Fibroblast of skin of abdomen (primary cell): ENCODE measurements at places on chromosomes 12 and 14.

GRCh38 chr12:84727961-84728360 is 184.6 kb downstream of the SLC6A15 start:
- peak; percentile 49 for DNase-seq

GRCh38 chr14:60933920-60934655 is 46.8 kb downstream of the TRMT5 start:
- no peak for DNase-seq

- no peak for DNase-seq
These were observed 20.3 kb upstream of the PPP4R4 start for GRCh38 chr14:94153750-94154342.

DNA sequence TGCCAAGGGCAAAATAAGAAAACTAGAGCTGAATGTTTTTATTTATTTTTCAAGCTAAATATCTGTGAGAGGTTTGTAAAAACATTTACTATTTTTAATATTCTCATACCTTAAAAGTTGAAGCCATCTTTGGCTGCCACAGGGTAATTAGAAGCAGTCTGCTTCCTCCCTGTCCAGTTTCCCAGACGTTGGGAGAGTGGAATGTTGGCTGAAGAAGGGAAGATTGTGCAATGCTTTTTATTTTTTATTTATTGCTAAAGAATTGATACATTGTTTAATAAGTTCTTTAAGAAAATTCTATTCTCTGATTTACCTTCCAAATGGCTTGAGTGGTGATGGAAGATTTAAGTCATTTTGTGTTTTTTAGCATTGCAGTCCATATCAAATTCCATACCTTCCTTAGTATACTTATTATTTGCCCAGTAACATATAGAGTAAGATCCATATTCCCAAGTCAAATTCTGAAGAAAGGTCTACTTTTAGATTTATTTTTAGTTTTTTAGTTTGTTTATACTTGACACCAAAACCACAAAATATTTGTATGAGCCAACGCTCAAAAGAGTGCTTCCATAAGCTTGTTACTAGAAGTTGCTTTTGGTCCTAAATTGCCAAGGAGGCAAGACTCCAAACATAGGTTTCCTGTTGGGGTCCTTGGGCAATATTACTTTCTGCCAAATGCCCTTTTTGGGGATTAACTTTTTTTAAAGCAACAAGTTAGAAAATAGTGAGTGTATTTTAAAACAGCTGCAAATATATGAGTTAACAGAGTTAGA is 124.0 kb upstream of the CPM start:
- DNase-seq, result peak; percentile 76

DNA sequence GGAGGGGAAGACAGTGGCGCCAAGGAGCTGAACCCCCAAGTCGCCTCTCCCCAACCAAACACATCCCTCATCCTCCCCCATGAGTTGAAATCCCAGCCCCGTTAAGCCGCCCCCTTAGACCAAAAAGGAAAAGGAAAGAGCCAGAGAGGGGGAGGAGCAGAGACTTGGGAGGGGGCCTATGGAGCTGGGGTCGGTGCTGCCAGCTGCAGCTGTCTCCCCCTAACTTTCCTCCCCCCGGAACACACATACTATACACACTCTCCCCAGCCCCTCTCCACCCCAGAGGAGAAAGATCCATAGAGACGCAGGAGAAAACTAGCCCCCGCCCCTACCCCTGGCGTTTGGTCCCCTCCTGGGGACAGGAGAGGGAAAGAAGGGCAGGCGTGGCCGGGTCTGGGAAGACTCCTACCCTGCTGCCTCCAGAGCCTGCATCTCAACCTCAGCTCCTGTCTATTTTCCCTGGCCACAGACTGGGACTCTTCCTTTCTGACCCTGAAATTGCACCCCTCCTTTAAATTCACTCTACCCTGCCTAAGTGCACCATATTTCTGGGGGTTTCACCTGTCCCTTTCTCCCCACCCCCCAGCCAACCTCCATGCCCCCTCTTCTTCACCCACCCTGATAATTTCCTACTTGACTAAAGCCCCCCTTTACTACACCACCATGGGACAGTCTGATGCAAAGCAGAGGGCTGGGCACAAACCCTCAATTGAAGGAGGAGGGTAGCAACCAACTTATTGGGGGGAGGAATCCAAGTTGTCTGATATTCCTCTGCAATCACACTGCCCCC is 1.7 kb upstream of the HOXC9 start:
- DNase-seq, result no peak

DNA sequence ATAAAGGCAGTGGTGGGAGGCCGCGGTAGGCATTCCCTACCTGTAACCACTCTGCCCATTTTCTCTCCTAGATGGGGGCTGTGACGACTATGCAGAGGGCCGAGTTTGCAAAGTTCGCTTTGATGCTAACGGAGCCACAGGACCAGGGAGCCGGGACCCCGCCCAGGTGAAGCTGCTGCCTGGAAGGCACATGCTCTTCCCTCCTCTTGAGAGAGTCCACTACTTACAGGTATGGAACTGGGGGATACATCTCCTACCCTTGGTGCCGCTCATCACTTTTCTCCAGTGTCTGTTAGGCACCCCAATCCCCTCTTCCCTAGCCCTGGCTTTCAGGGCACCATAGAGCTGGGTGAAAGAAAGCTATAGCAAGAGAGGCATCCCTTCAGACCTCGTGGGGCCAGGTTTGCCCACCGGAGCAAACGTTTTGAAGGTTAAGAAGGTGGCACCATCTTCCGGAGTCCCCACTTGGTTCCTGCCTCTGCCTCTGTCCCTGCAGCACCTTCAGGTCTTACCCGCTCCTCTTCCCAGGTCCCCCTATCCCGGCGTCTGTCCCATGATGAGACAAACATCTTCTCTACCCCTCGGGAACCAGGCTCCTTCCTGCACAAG is 2.0 kb upstream of the P3H3 start:
- DNase-seq, result no peak

DNA sequence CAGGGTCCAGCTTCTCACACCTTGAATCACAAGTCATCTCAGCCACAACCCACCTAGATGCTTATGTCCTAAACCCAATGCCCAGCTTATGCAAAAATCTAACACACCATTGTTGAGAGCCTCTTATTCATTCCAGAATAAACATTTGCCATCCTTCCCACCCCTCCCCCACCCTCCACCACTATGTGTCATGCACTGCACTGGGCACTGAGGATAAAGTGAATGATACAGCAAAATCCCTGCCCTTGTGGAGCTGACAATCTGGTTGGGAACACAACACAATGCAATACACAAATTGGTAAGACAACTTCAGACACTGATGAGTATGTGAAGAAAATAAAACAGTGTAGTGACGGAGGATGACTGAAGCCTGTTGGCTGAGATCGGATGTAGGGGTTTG is 1.4 kb upstream of the GLTP start:
- DNase-seq, result no peak

DNA sequence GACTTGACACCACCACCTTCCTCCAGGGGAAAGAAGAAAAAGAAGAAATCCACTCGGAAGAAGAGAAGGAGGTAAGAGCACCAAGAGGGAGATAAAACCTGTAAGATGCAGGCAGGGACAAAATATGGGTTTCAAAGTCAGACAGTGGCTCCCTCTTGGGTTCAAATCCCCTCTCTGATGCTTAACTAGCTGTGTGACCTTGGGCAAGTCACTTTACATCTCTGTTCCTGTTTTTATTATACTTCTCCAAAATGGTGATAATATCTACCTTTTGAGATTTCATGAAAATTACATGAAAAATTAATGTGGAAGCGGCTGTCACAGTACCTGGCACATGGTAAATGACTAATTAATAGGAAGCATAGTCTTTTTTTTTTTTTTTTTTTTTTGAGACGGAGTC is 64.4 kb upstream of the HSPB8 start:
- DNase-seq, result no peak

GRCh38 chr14:43903209-43903608 is 603.9 kb downstream of the FSCB start:
- no peak for DNase-seq

- DNase-seq, result no peak
These were observed 121.5 kb downstream of the MNAT1 start for GRCh38 chr14:60856111-60856510.

DNA sequence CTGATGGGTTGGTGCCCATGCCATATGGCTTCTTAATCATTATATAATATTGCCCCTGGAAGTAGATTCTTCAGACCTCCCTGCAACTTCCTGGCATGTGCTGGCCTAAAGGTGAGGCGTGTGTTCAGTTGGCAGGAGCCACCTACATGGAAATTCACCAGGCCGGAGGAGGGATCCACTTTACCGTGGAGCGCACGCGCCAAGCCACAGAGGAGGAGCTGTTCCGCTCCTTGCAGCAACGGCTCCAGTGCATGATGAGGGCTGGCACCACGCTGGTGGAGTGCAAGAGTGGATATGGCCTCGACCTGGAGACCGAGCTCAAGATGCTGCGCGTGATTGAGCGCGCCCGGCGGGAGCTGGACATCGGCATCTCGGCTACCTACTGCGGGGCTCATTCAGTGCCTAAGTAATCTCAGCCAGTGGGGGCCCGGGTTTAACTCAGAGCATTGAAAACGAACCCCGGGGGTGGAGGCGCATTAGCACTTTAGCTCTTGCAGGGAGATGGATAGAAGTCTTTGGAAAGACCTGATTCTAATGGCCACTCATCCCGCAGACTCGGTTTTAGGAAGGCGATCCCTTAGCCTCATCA is 13.5 kb downstream of the AMDHD1 start:
- no peak for DNase-seq

DNA sequence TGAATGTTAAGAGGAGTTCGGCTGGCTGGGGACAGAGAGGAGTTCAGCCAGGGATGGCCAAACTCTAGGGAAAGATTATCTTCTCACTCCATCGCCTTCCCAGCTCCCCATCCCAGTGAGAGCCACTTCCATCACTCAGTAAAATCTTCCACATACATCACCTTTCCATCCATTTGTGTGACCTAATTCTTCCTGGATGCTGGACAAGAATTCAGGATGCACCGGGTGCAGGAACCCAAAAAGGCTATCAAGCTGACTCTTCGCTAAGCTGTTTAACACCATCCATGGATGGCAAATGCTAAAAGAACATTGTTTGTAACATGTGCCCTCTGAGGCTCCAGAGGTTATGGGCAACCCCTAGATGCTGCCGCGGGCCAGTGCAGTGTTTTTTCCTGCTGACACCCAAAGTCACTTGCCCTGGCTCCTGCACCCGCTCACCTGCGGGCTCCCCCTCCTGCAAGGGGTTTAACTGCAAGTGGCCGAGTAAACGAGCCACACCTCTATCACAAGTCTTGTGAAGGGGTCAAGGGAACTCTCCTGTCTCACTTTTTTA is 216.0 kb upstream of the NPAS3 start:
- no peak for DNase-seq
